ENCODE measurements at places on chromosomes 13 and 19.

DNA sequence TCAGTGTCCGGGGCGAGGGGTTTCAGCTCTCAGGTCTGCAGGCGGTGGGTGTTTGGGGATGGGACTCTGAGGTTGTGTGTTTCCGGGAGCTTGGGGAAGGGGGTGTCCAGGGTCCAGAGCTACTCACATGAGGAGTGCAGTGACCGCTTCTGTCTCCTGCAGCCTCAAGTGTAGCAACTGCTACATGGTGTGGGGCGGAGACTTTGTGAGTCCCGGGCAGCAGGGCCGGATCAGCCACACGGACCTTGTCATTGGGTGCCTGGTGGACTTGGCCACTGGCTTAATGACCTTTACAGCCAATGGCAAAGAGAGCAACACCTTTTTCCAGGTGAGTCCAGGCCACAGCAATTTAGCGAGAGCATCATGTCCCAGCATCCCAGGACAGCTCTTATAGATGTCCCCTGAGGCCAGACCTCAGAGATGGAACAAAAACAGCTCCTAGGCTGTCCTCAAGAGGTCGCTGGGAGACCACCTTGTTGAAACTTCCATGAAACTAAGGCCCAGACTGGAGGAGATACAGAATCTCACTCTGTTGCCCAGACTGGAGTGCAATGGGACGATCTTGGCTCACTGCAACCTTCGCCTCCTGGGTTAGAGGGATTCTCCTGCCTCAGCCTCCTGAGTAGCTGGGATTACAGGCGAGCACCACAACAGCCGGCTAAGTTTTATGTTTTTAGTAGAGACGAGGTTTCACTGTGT lies 44.9 kb downstream of the RYR1 start:
- DNase-seq, result no peak

GRCh38 chr13:98820744-98821371 lies 68.4 kb upstream of the SLC15A1 start:
- DNase-seq, result no peak

DNA sequence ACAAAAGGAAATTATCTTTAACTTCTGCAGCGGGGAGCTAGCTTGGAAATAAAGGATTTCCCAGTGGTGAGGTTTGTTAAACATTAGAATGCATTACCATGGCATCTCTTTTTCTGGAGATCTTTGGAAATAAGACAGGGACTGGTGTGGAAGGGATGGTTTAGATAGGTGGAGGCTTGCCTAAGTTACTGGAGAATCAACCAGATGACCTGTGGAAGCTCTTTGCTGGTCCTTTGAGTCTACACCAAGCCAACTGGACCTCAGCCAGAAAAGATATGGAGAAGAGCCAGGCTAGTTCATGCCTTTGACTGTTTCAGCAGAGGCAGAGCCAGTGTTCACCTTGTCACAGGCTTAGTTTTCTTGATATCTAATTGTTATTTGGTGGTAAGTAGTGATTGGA lies 134.7 kb downstream of the KCNRG start:
- no peak for DNase-seq

- peak; percentile 72 for DNase-seq
Measured at GRCh38 chr19:51246164-51246552, 4.7 kb upstream of the SIGLECL1 start.

DNA sequence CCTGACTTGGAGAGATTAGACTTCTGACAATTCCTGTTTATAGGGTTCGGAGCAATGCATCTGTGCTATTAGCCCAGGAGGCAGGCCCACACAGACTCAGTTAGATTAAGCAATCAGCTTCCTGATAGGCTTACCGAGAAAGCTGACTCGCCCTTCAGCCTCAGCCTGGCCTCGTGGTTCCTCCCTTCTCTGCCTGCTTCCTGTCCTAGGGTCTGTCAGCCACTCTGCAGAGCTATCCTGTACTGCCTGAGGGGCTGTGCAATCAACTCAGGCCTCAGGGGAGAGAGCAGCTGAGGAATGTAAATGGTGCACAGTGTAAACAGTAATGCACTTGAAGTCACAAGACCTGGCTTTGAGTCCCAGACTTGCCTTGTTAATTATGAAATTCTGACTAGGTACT lies 30.7 kb downstream of the HTR2A start:
- DNase-seq, result peak; percentile 74
